ENCODE measurements at places on chromosomes 16 and 17.

DNA sequence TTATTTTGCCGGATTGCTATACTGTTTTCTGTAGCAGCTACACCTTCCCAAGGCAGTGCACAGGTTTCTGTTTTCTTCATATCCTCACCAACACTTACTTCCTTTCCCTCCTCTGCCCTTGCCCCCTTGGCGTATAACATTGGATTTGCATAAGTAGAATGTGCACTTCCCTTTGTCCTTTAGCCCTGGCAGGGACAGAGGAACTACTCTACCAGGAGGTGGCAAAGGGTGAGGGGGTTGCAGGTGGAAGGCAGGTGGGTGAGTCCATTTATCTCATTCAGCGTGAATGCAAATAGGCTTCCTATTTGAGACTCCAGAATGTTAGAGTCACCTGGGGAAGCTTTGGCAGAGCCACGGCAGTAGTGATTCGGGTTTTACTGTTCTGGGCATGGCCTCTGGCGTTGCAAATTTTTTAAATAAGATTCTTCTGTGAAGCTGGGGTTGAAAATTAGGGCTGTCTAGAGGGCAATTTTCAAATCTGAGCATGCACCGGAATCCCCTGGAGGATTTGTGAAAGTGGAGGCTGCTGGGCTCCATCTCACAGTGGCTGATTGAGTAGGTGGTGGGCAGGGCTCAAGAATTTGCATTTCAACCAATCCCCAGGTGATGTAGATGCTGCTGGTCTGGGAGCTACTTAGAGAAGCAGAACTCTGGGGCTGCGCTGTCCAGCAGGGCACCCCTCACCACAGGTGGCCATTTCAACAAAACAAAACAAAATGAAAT lies 84.7 kb downstream of the PLCG2 start:
- DNase-seq = no peak

DNA sequence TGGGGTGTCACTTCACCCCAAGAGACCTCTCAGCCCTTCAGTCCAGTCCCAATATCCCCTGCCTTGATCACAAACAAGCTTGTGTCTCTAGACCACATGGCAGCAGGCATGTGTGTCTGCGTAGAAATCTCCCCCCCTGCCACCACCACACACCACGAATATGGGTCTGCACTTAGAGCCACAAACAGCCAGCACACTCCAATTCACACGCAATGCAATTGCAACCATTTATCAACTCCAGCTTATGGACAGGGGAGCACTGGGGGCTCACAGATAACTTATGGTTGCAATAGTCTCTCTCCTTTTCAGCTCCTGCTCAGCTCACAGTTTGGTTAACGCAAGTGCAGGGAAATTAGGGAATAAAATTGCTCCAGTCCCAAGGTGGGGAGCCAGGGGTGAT lies 2.6 kb downstream of the HOXB9 start:
- DNase-seq = no peak

DNA sequence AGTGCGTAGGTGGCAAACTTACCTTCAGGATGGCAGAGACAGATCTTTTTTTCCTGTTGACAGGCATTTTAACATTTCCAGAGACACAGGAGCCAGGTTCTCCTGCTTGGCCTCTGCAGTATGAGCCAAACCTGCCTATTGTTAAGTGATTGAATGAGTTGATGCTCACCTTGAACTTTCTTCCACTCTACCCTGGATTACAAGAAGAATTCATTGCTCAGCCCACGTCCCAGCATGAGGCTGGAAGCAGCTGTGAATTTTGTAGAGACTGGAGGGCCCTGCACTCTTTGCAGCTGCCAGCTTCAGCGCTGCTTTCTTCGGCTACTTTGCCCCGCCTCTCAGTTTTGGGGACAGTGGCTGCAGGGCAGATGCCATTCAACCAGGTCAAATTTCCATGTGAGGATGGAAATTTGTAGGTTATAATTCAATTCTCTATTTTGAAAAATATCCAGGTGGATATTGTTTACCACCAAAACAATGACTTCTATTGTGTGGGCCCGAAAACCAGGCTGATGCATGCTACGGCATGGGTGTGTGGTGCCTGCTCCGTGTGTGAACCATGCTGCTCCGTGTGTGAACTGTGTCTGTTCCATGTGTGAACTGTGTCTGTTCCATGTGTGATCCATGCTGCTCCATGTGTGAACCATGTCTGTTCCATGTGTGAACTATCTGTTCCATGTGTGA lies 75.2 kb upstream of the METTL9 start:
- DNase-seq = peak; percentile 49

- peak; percentile 89 for DNase-seq
These were observed 42.6 kb downstream of the KLHDC4 start for GRCh38 chr16:87723226-87723623.

- DNase-seq = peak; percentile 77
These were observed 526 bp downstream of the CBFB start for GRCh38 chr16:67029254-67030096.

- peak; percentile 33 for DNase-seq
These were observed 27.0 kb upstream of the AKTIP start for GRCh38 chr16:53530046-53530445.

DNA sequence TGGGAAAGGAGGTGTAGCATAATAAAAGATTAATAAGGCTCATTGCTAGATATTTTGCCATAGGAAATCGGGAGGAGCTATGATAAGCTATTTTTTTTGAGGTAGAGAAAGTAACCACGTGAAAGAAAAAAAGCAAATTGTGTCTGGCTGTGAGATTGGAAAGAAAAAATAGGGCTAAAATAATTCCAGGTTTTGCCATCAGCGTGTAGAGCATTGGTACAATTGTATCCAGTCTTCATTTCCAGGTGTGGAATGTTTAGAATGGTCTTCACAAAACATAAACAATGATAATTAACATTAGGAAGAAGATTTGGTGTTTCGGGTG lies 1.1 kb downstream of the TANC2 start:
- no peak for DNase-seq

- no peak for DNase-seq
These were observed 87.0 kb downstream of the CPPED1 start for GRCh38 chr16:12716658-12717057.

- DNase-seq = peak; percentile 80
These were observed 87.3 kb downstream of the MAP2K6 start for GRCh38 chr17:69501591-69502468.

Measured in eye (tissue), 1 donor.